Melanocyte of skin (primary cell): ENCODE measurements at places on chromosomes 5 and 9. TPM values are rescaled to one million over a fixed set of nuclear protein-coding genes. Genes with fewer than 3 reads are reported as not detected.

The BARHL1 gene
- total RNA-seq, result not detected in 2 replicates

The SPINK7 gene
- not detected in 2 replicates for total RNA-seq

The PKD2L2 gene
- total RNA-seq, result 0.33 TPM in 1 of 2 replicates, not detected in the other

The SPINK4 gene
- not detected in 2 replicates for total RNA-seq

The HRH2 gene
- 0.33 and 1.2 TPM in 2 replicates for total RNA-seq

The IFNK gene
- not detected in 2 replicates for total RNA-seq

The C1QTNF2 gene
- 0.62 and 1.3 TPM in 2 replicates for total RNA-seq

The PCDHA3 gene
- under 0.01 TPM in 1 of 2 replicates, not detected in the other for total RNA-seq

The PCSK1 gene
- 1.00 and 15.0 TPM in 2 replicates for total RNA-seq

The TAF1L gene
- total RNA-seq, result under 0.01 TPM in 2 replicates

The RLN1 gene
- total RNA-seq, result 0.46 and 0.67 TPM in 2 replicates

The DUSP1 gene
- total RNA-seq, result 11.7 and 12.4 TPM in 2 replicates

The DMRT3 gene
- not detected in 2 replicates for total RNA-seq

The CDH12 gene
- under 0.01 TPM in 2 replicates for total RNA-seq

The TMC1 gene
- not detected in 2 replicates for total RNA-seq

The UGT3A2 gene
- not detected in 2 replicates for total RNA-seq

The OR13F1 gene
- not detected in 2 replicates for total RNA-seq

The CDKN2A gene
- 11.7 and 27.6 TPM in 2 replicates for total RNA-seq

The NOL6 gene
- 32.0 and 45.1 TPM in 2 replicates for total RNA-seq

The NDUFA8 gene
- 28.6 and 32.3 TPM in 2 replicates for total RNA-seq

The RGMB gene
- 38.2 and 50.2 TPM in 2 replicates for total RNA-seq

The FOXD1 gene
- not detected in 2 replicates for total RNA-seq

The PLAC8L1 gene
- 0.73 TPM in 1 of 2 replicates, not detected in the other for total RNA-seq

The PPWD1 gene
- total RNA-seq, result 16.2 and 26.9 TPM in 2 replicates

The CNOT6 gene
- 8.6 and 12.0 TPM in 2 replicates for total RNA-seq

The TNFSF15 gene
- under 0.01 TPM in 1 of 2 replicates, not detected in the other for total RNA-seq

The RIOK2 gene
- 18.6 and 23.6 TPM in 2 replicates for total RNA-seq

The RANBP3L gene
- total RNA-seq, result 1.1 TPM in 1 of 2 replicates, not detected in the other

The SLCO6A1 gene
- not detected in 2 replicates for total RNA-seq

The KIF4B gene
- under 0.01 TPM in 1 of 2 replicates, not detected in the other for total RNA-seq

The PNPLA7 gene
- total RNA-seq, result 0.93 and 1.3 TPM in 2 replicates

The CAMK2A gene
- total RNA-seq, result 0.33 and 0.62 TPM in 2 replicates

The BTNL3 gene
- not detected in 2 replicates for total RNA-seq

The DBH gene
- total RNA-seq, result not detected in 2 replicates

The MARCHF3 gene
- total RNA-seq, result 6.5 and 13.4 TPM in 2 replicates

The CYLC2 gene
- not detected in 2 replicates for total RNA-seq

The ENTREP1 gene
- total RNA-seq, result 3.7 and 5.9 TPM in 2 replicates

The PWWP2A gene
- 13.8 and 22.2 TPM in 2 replicates for total RNA-seq

The PTBP3 gene
- total RNA-seq, result 35.6 and 44.7 TPM in 2 replicates

The IRX4 gene
- total RNA-seq, result not detected in 2 replicates

The ABCA1 gene
- total RNA-seq, result 42.7 and 50.3 TPM in 2 replicates

The PFN3 gene
- total RNA-seq, result not detected in 2 replicates

The SLC34A1 gene
- under 0.01 and 0.15 TPM in 2 replicates for total RNA-seq
